Aorta (tissue), 5 donors: ENCODE measurements at places on chromosomes 1 and 21. TPM values are rescaled to one million over a fixed set of nuclear protein-coding genes. Genes with fewer than 3 reads are reported as not detected.

COL11A1 gene
- 8.4 TPM for total RNA-seq

EPHA2 gene
- total RNA-seq = 25.2 TPM

MRPS6 gene
- total RNA-seq = 137 TPM

SLC22A15 gene
- 6.6 TPM for total RNA-seq

DNA sequence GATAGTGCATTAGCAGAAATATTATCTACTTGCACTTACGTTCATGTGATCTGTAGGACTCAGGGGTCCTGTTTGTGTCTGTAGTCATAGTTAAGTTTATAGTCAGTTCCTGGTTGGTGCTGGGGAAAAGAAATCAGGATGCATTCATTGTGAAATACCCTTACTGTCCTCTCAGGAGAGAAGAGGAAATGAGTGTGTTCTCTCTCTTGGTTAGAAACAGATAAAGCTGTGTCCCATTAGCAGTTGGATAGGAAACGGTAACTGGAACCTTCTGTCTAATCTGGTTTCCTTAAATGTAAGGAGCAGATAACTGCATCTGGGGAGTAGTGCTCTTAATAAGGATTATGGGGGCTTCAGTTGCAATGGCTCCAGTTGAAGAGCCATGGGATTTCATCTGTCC, 8.9 kb downstream of the SDCCAG8 start:
- peaks cover 2% of the 10 kb centered on the region for H3K4me1 ChIP-seq
- no peak overlapping the region for H3K4me3 ChIP-seq
- DNase-seq = no peak
- no peak overlapping the region for H3K27ac ChIP-seq
- H3K27me3 ChIP-seq = no peaks in the 10 kb centered on the region

DNA sequence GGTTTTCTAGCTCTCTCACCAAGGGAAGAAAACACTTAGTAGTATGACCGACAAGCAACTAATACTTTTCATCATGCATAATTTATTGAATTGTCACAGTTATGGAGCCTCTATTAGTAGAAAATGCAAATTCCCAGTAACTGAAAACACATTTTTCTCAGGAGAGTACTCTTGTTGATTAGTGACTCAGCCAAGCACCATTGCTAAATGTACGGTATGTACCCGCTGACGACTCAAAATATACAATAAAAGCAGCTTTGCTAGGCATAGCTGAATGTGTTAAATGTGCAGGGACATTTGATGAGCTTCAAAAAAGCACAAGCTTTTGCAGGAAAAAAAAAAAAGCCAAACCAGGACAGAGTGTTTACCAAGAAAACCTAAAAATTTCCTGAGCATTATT, 63.9 kb downstream of the WDR64 start:
- no peaks in the 10 kb centered on the region for H3K4me1 ChIP-seq
- H3K27ac ChIP-seq = no peak overlapping the region
- no peak overlapping the region for H3K4me3 ChIP-seq
- H3K36me3 ChIP-seq = no peaks in the 10 kb centered on the region

DNA sequence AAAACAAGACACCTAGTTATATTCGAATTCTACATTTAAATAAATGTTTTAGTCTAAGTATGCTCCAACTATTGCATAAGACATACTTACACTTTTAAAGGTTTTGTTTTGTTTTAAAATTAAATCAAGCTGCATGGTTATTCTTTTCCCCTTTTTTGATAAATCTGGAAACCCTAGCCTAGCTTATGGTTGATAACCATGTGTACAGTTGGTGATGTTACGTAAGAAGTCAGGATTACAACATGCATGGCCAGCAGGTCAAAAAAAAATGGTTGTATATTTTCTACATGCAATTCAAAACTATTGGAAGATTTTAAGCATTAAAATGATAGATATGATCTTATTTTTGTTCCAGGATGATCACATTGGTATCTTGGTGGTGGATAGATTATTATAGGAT, 1600.6 kb downstream of the PLA2G4A start:
- H3K4me3 ChIP-seq = no peak overlapping the region
- DNase-seq = no peak
- no peaks in the 10 kb centered on the region for H3K4me1 ChIP-seq
- H3K27ac ChIP-seq = no peak overlapping the region
- no peaks in the 10 kb centered on the region for H3K27me3 ChIP-seq
